ENCODE measurements at places on chromosomes 7 and 10. TPM values are rescaled to one million over a fixed set of nuclear protein-coding genes. Genes with fewer than 3 reads are reported as not detected.
A peak's percentile ranks its signal among the peaks of the same experiment; 100 is the strongest.

Gene TFR2
- total RNA-seq: 0.13 TPM

Gene OLAH
- not detected for total RNA-seq

Gene FEZF1
- 0.13 TPM for total RNA-seq

Gene HTR5A
- not detected for total RNA-seq

Gene PUS7
- 6.6 TPM for total RNA-seq

Gene HKDC1
- total RNA-seq: not detected

Gene NUTM2A
- total RNA-seq: 1.6 TPM

Gene PNLIP
- not detected for total RNA-seq

Gene NRG3
- 0.57 TPM for total RNA-seq

GRCh38 chr10:11073410-11073809, 55.7 kb downstream of the CELF2 start:
- no peak for DNase-seq

DNA sequence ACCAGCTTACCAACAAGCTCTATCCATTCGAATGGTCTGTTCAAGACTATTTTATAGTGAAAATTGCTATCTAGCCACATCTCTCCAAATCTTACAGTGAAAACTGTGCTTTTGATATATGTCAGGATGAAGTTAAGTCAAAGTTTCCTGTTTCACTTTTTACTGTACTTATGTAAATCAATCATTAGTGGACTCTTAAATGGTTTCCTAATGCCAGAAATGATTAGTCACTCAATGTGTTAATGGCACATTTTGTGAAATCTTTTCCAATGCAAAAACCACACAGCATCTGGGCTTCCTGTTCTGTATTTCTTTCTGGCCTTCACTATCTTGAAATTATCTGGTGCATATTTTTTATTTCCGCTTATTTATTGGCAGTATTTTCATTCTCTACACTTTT, 87.3 kb upstream of the STEAP1B start:
- no peak for DNase-seq

GRCh38 chr7:98988641-98989040, 110.3 kb downstream of the TRRAP start:
- DNase-seq: peak; percentile 35

GRCh38 chr10:108327706-108328105, 1163.2 kb upstream of the SORCS1 start:
- DNase-seq: no peak

GRCh38 chr10:77926566-77927401, at the start of gene DLG5:
DLG5 (minus strand) TSS chr10:77926755; CDS start chr10:77926520, 235 bp downstream.
- no peak for DNase-seq

GRCh38 chr7:158372400-158373342, 215.0 kb downstream of the PTPRN2 start:
- DNase-seq: no peak

DNA sequence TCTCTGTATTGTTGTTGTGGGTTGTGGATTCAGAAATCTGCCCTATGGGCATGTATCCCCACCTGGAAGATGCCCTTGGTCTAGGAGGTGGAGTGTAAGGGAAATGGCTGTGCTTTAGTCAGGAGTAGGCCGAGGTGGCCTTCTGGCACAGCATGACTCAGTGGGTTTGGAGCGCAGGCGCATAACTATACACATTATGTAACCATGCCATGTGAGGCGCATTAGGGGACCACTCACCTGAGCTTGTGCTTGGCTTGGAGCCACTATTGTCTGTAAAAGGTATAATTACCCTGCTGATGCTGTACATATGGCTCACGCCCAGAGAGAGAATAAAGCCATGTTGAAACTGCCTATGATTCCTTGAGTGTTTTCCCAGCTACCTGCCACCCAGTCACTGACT, 20.6 kb upstream of the ADAMTS14 start:
- DNase-seq: no peak

- DNase-seq: no peak
Observed at GRCh38 chr10:124802313-124802675, 675 bp downstream of the ABRAXAS2 start.

DNA sequence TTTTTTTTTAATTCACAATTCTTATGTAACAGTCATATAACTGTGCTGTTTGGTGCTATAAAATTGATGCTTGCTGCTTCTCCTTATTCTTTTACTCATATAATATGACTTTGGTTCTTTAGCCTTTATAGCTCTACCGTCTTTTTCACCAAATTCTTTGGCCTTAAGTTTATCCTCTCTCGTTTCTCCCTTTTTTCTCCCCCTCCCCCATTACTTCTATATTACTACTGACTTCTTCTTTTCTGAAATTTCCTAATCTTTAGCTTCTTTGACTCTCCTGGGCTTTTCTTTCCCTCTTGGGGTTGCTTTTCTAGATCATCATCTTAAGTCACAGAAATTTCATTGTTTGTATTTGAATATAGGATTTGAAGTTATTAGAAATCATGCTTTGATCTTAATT, 3.8 kb downstream of the BCCIP start:
- DNase-seq: no peak

GRCh38 chr7:108069646-108070045, 60.5 kb downstream of the LAMB4 start:
- DNase-seq: no peak

GRCh38 chr10:130902929-130903328, 408.6 kb downstream of the TCERG1L start:
- no peak for DNase-seq

DNA sequence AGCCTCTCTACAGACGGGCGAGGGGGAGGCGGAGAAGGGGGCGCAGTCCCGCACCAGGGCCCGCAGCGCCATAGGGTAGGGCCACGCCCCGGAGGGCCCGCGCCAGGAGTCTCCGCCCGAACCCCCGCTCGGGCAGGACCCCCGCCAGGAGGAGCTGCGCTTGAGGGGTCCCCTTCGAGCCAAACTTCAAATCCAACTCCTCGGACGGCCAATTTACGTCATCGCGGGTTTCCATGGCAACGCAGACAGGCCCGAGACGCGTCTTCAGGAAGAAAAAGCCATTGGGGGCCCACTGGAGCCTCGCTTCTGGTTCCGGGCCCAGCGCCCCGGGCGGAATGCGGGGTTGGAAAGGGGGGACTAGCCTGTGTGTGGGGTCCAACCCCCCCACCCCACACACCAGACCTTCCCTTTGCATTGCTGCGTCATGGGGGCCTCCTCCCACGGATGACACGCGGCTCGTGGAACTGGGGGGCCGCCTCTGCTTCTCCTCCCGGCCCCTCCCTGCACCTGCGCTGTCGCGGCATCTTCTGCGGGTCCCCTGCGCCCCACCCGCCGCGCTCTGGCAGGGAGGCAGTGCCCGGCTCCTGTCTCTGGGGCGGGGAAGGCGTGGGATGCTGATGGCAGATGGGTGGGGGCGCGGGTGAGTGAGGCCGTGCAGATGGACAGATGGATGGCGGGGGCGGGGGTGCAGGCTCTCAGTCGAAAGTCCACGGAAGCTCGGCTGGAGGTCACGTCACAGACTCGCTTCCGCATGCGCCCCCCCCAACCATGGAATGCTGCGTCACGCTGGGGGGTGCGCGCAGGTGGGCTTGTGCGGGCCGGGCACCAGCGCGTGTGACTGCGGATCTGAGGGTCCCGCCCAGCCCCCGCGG, 1.2 kb downstream of the CALY start:
- DNase-seq: no peak

- peak; percentile 88 for DNase-seq
Observed at GRCh38 chr7:23474094-23474828, 4.0 kb upstream of the IGF2BP3 start.

GRCh38 chr10:91690996-91691676, 58.3 kb upstream of the PPP1R3C start:
- no peak for DNase-seq

DNA sequence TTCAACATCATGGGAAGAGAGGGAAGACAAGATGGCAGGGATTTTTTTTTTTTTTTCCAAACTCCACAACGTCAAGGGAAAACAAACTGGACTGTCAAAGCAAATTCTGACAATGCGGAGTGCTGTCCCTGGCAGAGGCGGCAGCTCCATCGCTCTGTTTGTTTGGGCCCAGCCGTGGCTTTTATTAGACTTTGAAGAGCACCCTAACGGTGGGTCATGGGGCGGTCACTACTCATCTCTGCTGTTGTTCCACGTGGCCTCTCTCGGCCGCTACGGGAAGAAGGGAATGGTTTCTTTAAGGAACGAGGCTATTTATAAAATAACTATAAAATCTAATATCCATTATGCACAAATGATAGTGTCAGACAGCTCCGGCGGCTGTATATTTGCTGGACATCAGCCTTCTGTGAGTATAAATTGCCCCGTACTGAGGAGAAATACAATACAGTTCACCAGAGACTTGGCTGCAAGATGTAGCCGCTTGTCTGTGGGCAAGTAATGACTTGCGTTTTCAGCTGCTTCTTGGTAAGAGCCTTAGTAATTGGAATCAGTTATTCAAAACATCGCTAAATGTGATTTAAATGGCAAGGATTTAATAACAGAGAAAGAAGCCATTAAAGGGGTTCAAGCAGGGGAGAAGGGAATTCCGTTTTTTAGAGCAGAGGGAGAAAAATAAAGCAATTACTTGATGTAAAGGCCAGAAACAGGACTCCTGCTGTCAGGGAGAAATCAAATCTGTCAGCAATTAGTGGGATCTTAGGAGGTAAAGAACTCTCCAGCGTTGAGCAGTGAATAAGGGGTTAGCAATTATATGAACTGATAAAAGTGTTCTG, 61.7 kb upstream of the RAB11FIP2 start:
- no peak for DNase-seq

GRCh38 chr7:34157137-34157536, 251.8 kb downstream of the BMPER start:
- no peak for DNase-seq

GRCh38 chr10:114323023-114323422, 81.3 kb downstream of the AFAP1L2 start:
- DNase-seq: no peak

DNA sequence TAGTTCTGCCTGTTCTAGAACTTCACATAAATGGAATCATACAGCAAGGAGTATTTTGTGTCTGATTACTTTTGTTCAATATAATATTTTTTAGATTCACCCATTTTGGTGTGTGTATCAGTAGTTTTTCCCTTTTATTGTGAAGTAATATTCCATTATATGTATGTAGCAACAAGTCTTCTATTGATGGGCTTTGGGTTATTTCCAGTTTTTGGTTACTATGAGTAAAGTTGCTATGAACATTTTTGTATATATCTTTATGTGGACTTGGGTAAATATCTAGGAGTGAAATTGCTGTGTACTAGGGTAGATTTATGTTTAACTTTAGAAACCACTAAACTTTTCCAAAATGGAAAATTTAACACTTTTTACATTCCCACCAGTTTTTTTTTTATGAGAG, 35.7 kb downstream of the ADK start:
- no peak for DNase-seq

DNA sequence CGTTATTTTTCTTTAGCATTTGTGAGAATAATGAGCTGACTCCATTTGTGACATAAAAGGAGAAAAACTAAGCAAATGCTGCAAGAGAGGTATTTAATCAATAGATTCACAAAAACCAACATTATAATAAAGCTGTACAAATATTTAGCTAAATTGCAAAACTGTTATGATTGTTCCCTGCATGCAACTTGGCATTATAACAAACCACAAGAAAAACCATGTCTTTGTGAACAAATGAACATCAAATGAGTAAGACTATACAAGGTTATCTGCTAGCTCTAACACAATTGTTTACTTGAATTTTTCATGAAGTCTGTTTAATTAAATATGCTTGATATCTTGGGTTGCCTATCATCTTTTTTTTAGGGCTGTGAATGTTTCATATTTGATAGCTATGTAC, 50.8 kb upstream of the PPP1R9A start:
- no peak for DNase-seq

DNA sequence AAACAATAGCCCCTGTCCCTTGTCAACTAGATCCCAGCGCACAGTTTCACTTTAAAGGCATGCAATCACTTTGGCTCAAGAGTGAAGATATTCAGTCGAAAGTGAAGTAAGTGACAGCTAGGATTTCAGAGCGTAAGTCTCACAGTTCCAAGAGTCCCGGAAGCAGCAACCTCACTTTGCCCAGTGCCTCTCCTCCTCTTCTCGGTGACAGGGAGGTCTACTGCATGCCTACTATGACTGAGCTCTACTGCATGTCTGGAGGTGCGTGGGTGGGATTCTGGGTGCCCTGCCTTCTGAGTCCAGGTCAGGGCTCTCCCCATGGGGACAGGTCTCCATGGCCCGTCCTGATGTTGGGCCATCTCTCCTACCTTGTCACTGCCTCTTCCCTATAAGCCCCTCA, 17.0 kb downstream of the PRKCQ start:
- DNase-seq: no peak

DNA sequence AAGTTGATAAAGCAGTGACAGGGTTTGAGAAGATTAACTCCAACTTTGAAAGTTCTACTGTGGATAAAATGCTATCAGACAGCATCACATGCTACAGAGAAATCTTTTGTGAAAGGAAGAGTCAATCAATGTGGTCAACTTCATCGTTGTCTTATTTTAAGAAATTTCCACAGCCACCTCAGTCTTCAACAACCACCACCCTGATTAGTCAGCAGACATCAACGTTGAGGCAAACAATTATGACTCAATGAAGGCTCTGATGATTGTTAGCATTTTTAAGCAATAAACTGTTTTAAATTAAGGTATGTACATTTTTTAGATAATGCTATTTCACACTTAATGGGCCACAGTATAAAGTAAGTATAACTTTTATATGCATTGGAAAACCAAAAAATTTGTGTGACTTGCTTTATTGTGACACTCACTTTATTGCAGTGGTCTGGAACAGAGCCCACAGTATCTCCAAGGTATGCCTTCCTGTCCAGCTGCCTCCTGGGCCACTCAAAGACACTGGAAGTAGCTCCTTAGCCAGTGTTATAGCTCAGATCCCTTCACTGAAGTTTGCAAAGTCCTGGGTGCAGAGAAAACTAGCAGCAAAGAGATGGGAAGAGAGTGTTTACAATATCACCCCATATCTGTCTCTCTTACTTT, 293.1 kb downstream of the ARHGAP12 start:
- no peak for DNase-seq

- DNase-seq: no peak
Observed at GRCh38 chr10:116944911-116945310, 60.1 kb downstream of the SHTN1 start.

All from cardiac septum (tissue), 1 donor.